ENCODE measurements at places on chromosomes 1 and 21.

DNA sequence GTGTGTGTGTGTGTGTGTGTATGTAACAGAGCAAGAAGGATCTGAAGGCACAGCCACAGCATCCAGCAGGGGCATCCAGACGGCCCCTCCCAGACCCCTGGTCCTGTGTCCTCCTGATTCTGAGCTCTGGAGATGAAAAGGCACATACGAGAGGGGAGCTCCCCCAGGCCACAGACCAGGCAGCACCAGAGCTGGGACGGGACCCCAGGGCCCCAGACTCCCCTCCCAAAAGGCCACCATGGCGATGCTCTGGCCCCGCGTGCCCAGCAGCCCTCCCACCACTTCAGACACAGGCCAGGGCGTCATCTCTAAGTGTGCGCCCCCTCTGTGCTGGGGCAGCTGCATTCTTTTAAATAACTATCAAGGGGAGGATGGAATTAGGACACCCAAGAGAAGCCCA, 245.8 kb downstream of the MATN1 start:
- DNase-seq: no peak

DNA sequence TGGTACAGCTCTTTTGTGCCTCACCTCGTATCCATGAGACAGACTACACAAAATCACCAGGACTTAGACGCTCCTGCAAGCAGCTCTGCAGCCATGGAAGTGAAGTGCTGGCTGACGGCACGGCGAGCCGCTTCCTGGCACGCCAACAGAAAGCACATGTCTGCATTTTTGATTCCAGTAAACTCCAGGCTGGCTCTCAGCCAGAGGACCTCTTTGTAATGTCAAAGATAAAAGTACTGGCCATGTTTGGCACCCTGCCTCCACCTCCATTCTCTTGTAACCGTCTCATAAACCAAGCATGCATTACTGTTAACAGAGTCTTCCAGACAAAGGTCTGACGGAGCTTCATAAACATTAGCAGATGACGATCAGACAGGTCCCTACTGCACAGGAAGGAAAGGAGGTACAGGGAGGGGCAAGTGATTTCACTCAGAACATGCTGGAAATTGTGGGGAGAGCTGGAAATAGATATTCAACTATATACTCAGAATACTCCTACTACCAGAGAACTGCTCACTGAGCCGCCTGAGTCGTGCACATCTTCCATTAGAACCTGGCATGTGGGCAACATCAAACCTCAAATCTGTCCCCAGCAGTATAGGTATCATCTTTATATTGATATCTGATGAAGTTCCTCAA, 632.0 kb downstream of the SMYD3 start:
- DNase-seq: no peak

DNA sequence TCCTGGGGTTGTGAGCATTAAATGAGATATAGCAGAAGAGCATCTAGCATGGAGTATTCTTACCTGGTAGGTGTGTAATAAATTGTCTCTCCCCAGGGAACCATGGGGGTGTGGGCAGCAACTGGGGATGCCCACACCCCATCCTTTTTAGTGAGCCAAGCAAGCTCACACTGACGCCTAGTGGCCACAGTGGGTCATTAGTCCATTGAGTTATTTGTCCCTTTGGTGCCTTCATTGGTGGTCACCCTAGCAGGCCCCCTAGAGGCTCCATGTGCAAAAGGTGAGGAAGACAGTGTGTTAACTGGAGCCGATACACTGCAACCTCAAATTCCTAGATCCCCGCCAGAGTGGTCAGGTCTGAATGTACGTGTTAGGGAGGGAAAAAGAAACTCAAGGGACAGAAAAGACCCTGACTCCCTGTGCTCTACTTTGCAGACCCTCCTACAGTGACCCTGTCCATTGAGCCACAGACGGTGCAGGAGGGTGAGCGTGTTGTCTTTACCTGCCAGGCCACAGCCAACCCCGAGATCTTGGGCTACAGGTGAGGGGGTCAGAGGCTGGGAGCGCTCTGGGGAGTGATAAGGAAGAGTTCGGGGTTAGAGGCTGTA, 93.3 kb upstream of the CD1D start:
- no peak for DNase-seq

- no peak for DNase-seq
These were observed 260.8 kb downstream of the SPATA17 start for GRCh38 chr1:217891966-217892365.

- DNase-seq: no peak
These were observed 111.6 kb upstream of the PDE4B start for GRCh38 chr1:65681096-65681495.

GRCh38 chr1:11518016-11518701, 39.2 kb downstream of the DISP3 start:
- DNase-seq: no peak

- no peak for DNase-seq
These were observed 2.6 kb upstream of the CC2D1B start for GRCh38 chr1:52368383-52369172.

- DNase-seq: no peak
These were observed 55.6 kb downstream of the FBXO42 start for GRCh38 chr1:16296643-16297042.

GRCh38 chr1:231172411-231172810, 10.6 kb downstream of the TRIM67 start:
- no peak for DNase-seq

DNA sequence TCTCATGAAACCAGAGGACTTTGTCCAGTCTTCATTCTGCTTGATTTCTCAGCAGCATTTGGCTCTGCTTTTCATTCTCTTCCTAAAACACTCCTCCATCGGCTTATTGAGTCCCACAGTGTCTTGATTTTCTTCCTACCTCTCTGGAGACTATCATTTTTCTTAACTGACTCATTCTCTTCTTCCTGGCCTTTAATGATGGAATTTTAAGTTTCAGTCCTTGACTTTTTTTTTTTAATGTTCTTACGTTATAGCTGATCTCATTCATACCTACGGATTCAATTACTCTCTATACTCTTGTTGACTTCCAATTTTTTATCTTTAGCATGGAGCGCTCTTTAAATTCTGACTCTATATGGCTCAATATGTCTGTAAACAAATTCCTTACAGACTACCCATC, 111.1 kb downstream of the NEK7 start:
- no peak for DNase-seq

DNA sequence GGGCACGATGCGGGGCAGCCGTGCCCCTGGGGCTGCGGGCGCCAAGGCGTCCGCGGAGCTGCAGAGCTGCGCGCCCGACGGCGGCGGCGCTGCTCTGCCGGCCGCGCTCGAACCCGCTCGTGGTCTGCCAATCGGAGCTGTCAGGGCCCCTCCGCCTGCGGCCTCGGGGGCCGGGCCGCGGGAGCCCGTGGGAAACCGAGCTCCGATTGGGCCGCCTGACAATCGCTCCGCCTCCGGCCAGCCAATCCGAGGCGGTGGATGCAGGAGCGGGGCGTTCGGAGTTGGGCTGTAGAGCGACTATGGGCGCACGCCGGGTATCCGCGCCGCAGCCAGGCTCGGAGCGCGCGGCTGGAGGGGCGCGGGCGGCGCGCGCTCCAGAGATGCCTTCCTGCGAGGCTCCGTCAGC, 100.5 kb upstream of the SOD1 start:
- DNase-seq: peak; percentile 81

GRCh38 chr21:44456214-44456914, 1.1 kb downstream of the LRRC3 start:
- no peak for DNase-seq

DNA sequence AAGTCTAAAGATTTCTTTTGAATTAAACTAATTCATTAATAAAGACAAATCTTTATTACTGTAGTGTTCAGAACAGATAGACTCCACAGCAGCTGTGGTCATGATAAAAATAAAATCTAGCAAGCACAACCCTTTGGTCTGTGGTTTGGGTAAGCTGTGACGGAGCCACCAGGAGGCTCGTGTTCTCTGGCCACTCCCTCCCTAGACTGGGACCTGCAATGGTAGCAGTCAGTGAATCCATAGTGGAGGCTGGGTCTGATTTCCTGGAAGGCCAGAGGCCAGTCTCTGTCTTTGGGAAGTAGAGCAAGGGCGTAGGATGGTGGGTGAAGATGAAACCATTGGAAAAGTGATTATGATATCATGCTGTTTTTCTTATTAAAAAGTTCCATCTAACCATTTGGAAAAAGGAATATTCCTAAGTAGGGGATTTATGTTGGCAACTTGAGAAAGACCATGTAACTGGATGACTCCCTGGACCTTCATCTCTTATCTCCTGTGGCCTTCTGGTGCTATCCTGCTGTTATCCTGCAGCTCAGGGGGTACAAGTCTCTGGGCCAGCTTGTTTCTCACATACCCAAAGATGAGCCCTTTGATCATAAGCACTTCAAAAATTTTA, 39.0 kb downstream of the TENT5C start:
- DNase-seq: no peak

- DNase-seq: no peak
These were observed 670 bp upstream of the PARK7 start for GRCh38 chr1:7960867-7961215.

GRCh38 chr1:27143401-27143800, 11.5 kb downstream of the SLC9A1 start:
- DNase-seq: no peak

DNA sequence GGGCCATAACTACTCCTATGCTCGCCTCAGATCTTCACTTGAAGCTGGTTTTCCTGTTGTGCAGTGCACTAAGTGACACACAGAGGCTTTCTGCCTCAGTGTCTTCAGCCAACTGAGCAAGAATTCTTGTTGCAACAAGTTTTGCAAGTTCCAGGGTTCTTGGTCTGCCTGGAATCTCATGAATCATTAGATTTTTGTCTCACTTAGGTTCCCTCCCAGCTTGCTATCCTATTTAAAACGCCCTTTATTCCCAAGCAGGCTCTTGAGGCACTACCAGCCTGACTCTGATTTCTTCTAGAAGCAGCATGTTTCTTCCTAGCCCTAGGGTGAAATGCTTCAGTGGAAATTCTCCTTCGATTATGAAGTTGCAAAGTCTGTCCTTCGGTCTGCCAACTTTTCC, 158.8 kb downstream of the C1orf21 start:
- no peak for DNase-seq
